ENCODE measurements at places on chromosomes 7 and 10. TPM values are rescaled to one million over a fixed set of nuclear protein-coding genes. Genes with fewer than 3 reads are reported as not detected.

PCGF5 gene
- total RNA-seq: 31.5 TPM

SLC13A1 gene
- total RNA-seq: not detected

AGBL3 gene
- total RNA-seq: 1.3 TPM

DNA sequence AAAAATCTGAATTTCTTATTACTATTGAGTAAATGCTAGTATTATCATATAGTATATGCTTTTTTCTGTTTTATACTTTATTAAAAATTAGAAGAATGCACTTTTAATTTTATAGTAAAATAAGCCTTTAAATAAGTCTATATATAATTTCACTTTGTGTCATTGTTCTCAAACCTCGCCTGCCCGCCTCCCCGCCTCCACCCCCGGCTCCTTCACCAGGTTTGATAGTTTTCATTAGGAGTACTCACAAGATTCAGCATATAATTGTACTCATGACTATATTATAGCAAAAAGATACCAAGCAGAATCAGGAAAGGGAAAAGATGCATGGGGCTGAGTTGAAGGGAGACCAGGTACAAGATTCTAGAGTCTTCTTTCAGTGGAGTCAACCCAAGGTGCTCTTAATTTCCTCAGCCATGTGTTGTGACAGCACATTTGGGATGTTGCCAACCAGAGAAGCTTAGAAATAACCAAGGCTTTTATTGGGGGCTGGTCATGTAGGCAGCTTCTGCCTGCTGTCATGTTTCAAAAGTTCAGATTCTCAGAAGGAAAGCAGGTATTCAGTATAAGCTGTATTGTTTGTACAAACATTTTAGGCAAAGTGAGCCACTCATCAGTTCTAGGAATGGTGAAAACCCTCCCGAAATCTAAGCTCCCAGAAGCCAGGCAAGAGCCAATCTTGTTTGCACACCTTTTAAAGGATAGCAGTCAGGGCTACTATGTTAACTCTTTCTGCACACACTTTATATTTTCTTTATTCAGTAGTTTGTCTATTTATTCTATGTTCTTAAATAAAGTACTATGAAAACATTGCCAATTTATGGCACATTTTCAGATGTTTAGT lies 12.3 kb downstream of the NHLRC2 start:
- H3K27me3 ChIP-seq: no peaks in the 10 kb centered on the region
- H3K4me1 ChIP-seq: no peaks in the 10 kb centered on the region
- no peak overlapping the region for H3K27ac ChIP-seq
- H3K4me3 ChIP-seq: no peak overlapping the region
- H3K36me3 ChIP-seq: no peaks in the 10 kb centered on the region
- no peak for DNase-seq

- no peaks in the 10 kb centered on the region for H3K27me3 ChIP-seq
- no peak for DNase-seq
- H3K36me3 ChIP-seq: no peaks in the 10 kb centered on the region
- H3K4me1 ChIP-seq: no peaks in the 10 kb centered on the region
Measured at GRCh38 chr10:82089327-82089726, 214.3 kb downstream of the NRG3 start.

DNA sequence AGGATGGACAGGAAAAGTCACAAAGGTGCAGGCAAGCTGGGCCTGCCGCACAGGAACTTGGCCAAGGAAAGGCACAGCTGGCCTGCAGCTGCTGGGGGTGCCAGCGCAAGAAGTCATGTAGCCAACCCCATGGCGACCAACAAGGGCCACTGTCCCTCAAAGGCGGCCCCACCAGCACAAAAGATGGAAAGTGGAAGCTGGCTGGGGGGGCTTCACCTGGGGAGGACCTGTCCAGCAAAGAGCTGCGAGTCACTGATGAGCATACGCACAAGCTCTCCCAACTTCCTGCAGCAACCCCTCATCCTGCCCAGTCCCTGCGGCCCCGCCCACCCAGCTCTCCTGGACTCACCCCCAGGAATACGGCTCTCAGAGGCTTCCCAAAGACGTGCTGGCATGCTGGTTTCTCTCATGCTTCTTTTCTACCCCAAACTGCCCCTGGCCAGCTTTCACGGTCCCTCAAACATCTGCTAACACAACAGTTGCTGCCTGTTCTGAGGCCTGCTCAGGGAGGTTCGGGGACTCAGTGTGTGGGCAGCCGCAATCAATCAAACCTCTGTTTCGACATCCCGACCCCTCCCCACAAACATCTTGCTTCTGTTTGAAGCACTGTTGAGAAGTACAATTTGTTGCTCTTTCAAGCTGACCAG lies 67.6 kb downstream of the FAM53B start:
- no peak overlapping the region for H3K27ac ChIP-seq
- no peak overlapping the region for H3K4me3 ChIP-seq
- peaks cover 4% of the 10 kb centered on the region for H3K4me1 ChIP-seq
- no peaks in the 10 kb centered on the region for H3K27me3 ChIP-seq
- no peaks in the 10 kb centered on the region for H3K36me3 ChIP-seq
- no peak for DNase-seq

DNA sequence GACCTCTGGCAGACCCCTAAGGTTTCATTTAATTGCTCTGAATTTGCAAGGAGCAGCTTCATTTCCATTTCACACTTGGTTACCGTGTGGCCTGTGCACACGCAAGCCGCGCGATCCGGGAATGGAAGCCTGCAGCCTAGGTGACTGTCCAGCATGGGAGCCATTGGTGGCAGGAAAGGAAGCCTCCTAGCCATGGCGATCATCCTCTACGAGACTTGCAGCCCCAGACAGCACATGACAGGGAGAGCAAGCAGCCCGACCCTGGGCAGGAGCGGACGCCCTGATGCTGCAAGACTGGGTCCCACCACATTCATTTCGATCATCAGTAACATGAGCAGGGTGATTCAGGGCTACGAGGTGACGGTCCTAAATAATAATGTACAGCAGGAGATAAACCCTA lies 33.9 kb downstream of the C10orf143 start:
- no peaks in the 10 kb centered on the region for H3K27me3 ChIP-seq
- no peak overlapping the region for H3K27ac ChIP-seq
- H3K4me1 ChIP-seq: no peaks in the 10 kb centered on the region
- H3K36me3 ChIP-seq: no peaks in the 10 kb centered on the region
- no peak for DNase-seq

DNA sequence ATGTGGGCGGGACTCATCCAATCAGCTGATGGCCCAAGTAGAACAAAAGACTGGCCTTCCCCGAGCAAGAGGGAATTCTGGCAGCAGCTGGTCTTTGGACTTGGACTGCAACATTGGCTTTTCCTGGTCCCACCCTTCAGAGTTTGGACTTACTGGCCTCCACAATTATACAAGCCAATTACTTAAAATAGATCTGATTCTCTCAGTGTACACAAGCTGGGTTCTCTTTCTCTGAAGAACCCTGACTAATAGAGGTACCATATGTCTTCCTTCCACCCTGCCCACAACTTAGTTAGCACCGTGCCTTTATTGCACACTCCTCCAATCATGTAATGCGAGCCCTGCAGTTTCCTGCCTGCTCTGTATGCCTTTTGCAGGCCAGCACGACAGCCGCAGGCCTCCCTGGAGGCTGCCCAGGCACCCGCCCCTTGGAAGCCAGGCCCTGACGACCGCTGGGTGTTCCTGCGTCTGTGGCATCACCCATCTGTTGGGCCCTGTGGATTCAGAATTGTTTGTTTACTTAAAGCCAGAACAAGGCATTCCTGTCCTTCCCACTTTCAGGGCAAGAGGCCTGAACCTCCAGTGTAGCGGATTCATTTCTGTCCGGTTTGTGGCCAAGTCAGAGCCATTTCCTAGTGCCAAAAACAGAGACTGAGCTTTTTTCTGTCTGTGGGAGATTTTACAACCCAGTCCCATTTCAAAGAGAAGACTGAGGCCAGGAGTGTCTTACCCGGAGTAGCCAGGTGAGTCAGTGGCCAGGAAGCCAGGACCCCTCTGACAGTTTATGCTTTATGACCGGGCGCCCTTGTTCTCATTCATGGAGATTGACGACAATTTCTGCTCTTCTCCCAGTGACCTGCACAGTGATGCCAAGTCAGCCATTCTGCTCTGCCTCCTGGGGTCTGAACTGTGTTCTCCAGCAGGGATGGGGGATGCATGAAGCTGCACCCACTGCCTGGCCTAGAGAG lies 968 bp upstream of the INMT start:
- peak overlapping the region; percentile 16 for H3K4me3 ChIP-seq
- no peaks in the 10 kb centered on the region for H3K27me3 ChIP-seq
- H3K27ac ChIP-seq: peak overlapping the region; percentile 83
- peaks cover 25% of the 10 kb centered on the region for H3K4me1 ChIP-seq

- peak; percentile 91 for DNase-seq
- H3K27ac ChIP-seq: peak overlapping the region; percentile 99
- no peaks in the 10 kb centered on the region for H3K36me3 ChIP-seq
Measured at GRCh38 chr7:155206318-155207020, 91.2 kb upstream of the INSIG1 start.

DNA sequence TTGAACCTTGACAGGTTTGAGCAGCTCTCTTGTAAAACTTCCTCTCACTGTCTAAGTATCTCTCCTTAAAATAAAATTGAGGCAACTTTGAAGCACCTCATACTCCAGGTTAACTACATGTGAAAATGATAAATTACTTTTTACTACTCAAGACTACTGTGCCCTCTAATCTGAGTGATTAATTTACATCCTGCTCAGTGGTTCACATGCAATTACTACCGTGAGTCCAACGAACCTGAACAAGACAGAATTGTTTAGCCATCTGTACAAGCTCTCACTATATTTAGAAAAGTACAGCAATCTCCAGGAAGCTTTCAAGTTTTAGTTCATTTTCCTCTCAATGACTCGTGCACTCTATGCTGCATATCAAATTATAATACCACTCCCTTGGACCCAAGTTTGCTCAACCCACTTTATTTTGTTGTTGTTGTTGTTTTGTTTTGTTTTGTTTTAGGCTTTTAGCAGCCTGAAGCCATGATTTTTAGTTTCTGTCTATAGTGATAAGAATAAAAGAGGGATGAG lies 21.2 kb downstream of the PDE1C start:
- peak; percentile 65 for DNase-seq
- no peaks in the 10 kb centered on the region for H3K36me3 ChIP-seq
- H3K27me3 ChIP-seq: no peaks in the 10 kb centered on the region
- no peak overlapping the region for H3K4me3 ChIP-seq
- no peaks in the 10 kb centered on the region for H3K4me1 ChIP-seq

DNA sequence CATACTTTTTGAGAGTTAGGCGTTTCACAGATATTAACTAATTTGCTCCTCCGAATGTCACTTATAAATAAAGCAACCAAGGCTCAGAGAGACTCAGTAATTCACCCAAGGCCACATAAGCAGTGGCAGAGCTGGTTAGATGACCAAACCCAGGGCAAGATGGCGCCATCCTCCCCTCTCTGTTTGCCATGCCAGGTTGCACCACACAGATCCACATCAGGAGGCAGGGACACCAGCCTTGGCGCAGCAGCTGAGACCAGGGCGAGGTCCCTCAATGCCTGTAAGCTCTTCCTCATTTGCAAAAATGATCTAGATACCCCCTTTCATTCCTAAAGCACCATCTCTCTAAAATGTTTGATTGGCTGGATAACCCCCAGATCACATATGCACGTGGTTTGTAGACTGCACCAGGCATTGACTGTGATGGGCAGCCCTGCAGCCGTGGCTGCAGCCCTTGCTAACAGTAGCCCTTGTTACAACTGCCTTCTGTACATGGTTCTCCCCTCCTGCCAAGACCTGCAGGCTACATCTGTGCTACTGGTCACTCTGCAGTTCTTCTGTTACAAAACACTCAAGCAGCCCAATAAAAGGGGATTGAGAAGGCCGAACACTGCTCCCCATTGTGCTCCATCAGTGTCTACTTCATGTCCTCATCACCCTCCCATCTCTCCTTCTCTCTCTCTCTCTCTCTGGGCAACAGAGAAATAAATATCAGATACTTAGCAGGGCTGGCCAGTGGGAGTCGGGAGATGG lies 298.6 kb downstream of the PRPF18 start:
- no peak overlapping the region for H3K27ac ChIP-seq
- H3K4me3 ChIP-seq: no peak overlapping the region
- no peak for DNase-seq
- H3K27me3 ChIP-seq: no peaks in the 10 kb centered on the region
- H3K4me1 ChIP-seq: peaks cover 14% of the 10 kb centered on the region

DNA sequence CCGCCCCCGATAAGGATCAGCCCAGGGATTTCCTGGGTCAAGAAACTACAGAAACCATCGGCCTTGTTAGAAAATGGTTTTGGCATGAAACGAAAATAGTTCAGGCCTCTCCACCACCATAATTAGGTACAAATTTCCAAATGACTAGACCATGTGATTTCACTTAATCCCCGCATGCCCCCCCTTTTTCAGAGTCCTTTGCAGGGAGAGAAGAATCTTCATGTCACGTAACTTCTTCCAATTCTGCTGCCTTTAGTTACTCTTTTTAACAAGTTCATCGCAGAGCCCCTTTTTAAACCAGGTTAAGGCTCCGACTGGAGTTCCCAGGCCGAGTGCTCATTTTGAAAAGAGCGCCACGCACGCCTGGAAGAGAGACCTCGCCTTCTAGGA lies 3.4 kb downstream of the PDGFA start:
- H3K4me3 ChIP-seq: no peak overlapping the region
- peaks cover 8% of the 10 kb centered on the region for H3K27me3 ChIP-seq
- H3K36me3 ChIP-seq: peaks cover 4% of the 10 kb centered on the region
- H3K4me1 ChIP-seq: peaks cover 18% of the 10 kb centered on the region

DNA sequence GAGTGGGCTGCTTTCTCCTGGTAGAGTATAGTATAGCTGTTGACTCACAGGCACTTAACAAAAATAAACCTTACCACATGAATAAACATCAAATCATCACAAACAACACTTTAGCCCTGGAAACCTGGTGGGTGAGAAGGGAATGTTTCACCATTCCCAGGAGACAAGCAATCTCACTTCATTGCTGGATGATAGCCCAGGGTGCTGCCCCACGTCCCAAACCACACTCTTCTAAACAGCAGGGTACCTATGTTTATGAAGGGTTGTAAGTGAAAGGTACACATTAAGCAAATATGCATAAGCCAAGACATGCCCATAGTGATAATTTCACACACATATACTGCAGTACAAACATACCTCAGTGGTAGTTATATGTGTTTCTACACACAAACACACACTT lies 276.2 kb downstream of the FGFR2 start:
- H3K36me3 ChIP-seq: no peaks in the 10 kb centered on the region
- no peak overlapping the region for H3K27ac ChIP-seq
- no peaks in the 10 kb centered on the region for H3K27me3 ChIP-seq
- no peaks in the 10 kb centered on the region for H3K4me1 ChIP-seq
- no peak for DNase-seq
- no peak overlapping the region for H3K4me3 ChIP-seq

- no peak for DNase-seq
- no peaks in the 10 kb centered on the region for H3K4me1 ChIP-seq
- H3K36me3 ChIP-seq: peaks cover 1% of the 10 kb centered on the region
- no peak overlapping the region for H3K4me3 ChIP-seq
Measured at GRCh38 chr10:92480413-92480812, 93.5 kb downstream of the IDE start.

DNA sequence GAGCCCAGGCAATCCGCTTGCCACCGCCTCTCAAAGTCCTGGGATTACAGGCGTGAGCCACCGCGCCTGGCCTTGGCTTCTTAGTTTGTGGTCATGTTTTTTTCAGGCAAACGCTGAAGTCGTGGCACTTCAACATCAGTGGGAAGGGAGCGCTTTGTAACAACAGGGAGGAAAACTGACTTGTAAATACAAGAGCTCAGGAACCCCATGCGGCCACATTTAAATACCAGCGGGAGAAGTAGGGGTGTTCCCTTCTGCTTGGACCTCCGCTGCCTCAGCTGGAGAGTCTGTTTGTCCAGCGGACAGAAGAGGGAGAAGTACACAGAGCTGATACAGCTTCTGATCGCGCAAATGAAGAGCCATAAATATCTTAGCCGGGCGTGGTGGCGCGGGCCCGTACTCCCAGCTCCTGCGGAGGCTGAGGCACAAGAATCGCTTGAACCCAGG lies 108.7 kb upstream of the KMT2C start:
- no peak overlapping the region for H3K27ac ChIP-seq
- no peaks in the 10 kb centered on the region for H3K27me3 ChIP-seq
- DNase-seq: no peak
- H3K4me1 ChIP-seq: no peaks in the 10 kb centered on the region
- H3K4me3 ChIP-seq: no peak overlapping the region
- H3K36me3 ChIP-seq: no peaks in the 10 kb centered on the region

All from fibroblast of lung (primary cell).